ENCODE measurements at places on chromosomes 11 and 22.

DNA sequence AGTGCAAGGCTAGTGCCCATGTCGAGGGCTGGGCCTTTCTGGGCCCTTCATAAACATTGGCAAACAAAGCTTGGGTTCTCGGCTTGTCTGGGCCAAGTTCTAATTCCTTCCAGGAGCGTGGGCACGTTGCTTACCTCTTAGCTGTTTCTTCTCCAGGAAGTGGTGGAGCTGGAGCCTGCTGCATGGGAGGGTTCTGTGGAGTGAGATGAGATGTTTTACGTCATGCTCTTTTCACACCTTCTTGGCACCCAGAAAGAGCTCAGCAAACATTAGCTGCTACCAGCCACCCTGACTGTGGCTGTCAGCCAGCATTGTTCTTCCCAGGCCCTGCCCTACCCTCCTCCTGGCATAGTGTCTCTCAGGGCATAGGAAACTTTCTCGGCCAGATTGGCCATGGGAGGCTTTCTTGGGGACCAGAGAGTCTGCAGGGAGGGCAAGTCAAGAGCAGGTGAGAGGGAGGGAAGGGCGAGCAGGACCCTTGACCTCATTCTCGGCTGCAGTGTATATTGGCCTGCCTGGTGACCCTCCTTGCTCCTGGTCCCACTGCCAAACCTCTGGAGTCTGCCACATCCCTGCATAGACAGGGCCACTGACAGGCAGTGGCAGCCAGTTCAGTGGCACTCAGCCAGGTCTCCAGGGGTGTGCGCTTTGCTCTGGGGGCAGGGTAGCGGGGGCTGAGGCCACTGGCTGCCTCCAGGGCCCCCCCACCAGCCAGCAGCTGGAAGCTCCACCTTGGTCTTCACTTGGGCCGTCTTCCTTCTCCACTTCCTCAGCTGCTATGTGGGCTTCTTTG is 98.8 kb downstream of the BCR start:
- DNase-seq, result peak; percentile 39

GRCh38 chr11:128697645-128698174 is 3.8 kb downstream of the FLI1 start:
- DNase-seq, result no peak

GRCh38 chr22:24156913-24157821 is 24.1 kb upstream of the SUSD2 start:
- peak; percentile 87 for DNase-seq

- DNase-seq, result no peak
Observed at GRCh38 chr11:100573911-100574513, 113.1 kb upstream of the ARHGAP42 start.

DNA sequence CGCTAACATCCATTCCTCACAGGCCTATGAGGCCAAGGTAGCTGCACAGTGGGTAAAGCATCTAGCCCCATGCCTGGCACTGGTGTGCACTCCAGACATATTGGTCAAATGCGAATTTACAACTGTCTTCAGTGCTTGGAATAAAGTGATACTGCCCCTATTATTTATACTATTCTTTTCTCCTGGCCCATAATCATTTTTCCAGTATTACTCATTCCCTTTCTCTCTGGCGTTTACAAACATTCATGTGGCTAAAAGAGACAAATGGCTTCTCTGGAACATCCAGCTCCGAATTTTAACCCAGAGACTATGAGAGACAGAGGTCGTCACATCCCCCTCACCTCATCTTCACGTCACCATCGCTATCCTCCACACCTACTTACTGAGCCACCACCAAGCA is 87.2 kb upstream of the PITPNB start:
- no peak for DNase-seq

- DNase-seq, result no peak
Observed at GRCh38 chr22:45608763-45609180, 62.9 kb upstream of the ATXN10 start.

DNA sequence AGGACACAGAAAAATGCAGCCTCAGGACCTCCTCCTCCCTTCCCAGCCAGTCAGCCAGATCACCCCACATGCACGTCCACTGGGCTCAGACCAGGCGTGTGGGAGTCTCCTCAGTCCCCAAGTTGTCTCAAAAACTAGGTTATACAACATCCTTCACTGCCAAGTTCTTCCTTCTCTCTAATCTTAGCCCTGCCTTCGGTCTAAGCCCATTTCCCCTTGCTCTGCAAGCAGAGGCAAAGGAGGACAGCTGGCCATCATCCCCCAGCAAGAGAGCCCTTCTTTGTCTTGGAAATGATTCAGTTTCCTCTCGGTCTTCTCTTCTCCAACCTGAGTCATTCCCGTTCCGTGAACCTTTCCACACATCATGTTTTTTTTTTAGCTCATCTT is 14.0 kb upstream of the NRGN start:
- peak; percentile 36 for DNase-seq

DNA sequence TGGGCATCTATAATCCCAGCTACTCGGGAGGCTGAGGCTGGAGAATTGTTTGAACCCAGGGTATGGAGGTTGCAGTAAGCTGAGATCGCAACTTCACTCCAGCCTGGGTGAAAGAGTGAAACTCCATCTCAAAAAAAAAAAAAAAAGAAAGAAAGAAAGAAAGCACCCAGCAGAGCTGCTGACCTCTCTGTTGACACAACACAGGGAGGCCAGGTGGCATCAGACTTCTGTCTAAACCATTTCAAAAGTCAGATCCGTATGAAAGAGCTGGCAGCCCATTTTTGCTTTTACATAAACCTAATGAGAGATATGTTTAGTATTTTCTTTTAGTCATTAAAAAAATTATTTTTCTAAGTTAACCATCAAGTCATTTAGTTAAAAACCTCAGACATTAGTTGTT is 64.4 kb upstream of the RRM1 start:
- peak; percentile 70 for DNase-seq

DNA sequence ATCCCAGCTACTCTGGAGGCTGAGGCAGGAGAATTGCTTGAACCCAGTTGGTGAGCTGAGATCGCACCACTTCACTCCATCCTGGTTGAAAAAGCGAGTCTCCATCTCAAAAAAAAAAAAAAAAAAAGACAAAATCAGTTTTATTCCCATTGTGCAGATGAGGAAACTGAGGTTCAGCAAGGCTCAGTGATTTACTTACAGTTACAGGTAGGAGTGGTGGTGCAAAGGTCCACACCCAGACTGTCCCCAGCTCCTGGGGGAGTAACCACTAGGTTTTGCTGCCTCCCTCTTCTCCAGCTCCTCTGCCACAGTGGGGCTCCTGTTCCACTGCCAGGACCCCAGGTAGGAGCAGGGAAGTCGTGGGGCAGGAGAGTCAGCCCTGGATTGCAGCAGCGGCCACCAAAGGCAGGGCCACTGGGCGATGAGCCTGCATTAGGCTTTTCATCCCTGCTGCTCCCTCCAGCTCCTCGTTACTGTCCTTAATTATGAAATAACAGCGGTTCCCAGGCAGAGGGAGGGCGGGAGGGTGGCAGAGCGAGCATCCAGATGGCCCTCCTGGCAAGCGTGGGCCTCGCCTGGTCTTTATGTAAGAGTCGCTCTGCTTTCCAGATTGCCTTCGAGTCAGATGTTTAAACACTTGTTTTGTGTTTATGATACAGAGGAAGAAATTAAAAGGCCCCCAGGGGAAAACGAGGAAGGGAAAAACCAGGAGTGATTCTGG is 15.5 kb upstream of the RASD2 start:
- DNase-seq, result no peak

- no peak for DNase-seq
Observed at GRCh38 chr11:118909619-118910308, 16.0 kb downstream of the BCL9L start.

DNA sequence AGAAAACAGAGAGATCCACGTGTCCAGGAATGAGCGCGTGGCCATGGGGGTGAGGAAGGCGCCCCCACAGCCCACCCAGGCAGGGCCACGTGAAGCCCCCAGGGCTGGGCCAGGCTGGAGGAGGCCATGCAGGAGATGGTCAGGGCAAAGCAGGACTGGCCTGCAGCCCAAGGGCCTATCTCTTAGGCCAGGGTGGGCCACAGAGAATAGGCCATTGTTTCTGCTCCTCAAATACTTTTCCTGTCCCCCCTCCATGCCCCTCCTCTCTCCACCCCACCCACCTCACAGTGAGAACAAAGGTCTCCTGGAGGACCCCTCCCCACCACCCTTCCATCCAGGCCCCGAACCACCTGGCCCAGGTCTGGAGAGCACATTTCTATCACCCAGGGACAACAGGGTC is 8.3 kb upstream of the CDC42EP1 start:
- no peak for DNase-seq

DNA sequence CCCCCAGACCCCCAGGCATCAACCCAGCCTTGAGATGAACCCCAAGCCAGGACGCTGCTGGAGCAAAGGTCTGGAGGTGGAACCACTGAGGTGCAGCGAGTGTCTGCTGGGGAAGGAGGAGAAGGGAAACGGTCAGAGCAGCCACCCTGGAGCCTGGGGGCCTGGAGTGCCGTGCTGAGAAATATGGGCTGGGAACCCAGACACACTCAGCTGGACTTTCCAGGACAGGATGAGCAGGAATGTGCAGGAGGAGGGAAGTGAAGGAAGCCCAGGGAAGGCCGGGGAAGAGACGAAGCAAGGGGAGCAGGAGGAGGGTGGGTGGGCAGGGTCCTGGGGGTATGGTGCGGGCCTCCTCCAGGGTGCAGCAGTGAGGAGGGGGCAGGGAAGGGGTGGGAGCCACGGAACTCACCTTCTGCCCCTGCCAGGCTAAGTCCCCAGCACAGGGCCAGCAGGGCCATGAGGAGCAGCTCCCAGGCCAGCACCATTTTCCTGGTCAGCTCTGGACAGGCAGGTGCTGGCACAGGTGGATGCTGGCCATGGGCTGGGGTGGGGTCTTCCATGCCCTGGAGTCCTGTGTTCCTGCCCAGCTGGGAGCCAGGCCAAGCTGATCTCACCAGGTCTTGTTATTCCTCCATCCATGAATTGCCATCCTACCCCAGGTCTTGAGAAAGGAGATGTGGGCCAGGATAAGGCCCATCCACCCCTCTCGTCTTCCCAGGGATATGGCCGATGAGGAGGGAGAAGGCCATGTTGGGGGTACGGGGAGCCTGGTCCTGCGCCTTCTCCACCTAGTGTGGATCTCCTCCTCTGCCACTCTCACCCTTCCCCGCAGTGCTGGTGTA is 40.0 kb downstream of the CSF2RB start:
- no peak for DNase-seq

GRCh38 chr11:64482588-64482987 is 108.4 kb upstream of the SLC22A12 start:
- DNase-seq, result no peak

DNA sequence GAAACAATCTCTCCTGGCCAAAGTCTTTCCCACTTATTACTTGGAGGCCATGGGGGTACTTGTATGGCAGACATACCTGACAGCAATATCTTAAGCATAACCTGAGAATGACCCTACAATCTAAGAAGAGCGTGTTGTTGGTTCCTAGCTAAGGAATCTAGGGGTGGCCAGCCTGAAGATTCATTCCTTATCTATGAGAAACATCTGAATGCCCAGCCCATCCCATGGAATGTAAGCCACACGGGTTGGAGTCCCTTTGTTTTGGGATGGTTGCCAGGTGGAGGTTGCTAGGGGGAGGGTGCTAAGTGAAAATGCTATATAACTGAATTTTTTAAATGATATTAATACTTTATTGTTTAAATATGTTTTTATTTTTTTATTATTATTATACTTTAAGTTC is 725.0 kb downstream of the ETS1 start:
- no peak for DNase-seq

DNA sequence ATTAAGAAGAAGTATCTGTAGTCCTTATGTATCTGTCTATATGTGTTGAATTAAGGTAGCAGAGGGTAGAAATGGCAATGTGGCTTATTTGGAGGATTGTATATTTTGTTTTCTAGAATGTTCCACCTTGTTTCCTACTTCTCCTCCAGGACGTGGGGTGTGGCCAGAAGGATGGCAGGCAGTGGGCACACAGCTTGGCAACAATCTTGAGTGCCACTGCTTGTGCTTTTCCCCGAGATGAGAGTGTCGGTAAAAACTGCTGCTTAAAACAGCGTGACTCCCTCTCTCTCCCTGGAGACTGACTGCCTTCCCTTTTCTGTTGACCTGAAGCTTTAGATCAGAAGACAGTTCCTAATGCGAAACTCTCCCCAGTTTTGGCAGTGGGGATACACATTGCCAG is 61.2 kb downstream of the FAT3 start:
- no peak for DNase-seq

- no peak for DNase-seq
Observed at GRCh38 chr11:17714356-17714854, 5.0 kb upstream of the MYOD1 start.

DNA sequence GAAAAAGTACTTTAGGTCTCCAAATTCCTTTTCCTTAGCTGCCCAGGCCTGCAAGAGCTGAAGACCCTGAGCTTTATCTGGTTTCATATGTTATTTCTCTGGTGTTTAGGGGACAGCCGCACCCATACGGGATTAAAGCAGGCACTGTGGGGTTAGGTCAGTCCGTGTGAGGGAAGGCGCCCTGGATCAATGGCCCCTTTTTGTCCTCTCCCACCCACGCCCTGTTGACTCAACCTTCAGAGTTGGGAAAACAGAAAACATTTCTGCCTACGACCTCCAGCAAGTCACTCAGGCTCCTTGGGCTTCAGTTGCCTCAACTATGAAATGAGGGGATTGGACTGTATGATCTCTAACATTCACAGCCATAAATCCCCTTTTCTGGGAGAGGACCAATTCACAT is 55.2 kb upstream of the BARX2 start:
- no peak for DNase-seq

DNA sequence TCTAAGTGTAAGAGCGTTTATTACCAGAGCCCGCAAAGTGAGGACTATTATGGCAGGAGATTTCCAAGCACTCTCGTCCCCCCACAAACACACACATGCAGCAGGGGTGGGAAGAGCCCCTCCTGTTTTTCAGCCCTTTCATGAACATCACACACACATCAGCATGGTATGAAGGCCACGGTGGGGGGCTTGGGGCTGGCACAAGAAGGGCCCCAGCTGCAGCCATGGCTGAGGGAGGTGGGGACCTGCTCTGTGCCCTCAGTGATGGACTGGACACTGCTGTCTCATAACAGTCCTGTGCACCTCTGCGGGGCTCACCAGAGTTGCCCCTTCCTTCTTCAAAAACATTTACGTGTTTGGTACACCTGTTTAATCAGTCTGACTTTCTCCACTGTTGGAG is 650.7 kb downstream of the BRD1 start:
- no peak for DNase-seq

GRCh38 chr22:29328566-29329500 is 13.3 kb upstream of the RASL10A start:
- no peak for DNase-seq

- no peak for DNase-seq
Observed at GRCh38 chr11:58617976-58618557, 4.4 kb upstream of the CNTF start.
